ENCODE measurements at places on chromosomes 2 and 18.

DNA sequence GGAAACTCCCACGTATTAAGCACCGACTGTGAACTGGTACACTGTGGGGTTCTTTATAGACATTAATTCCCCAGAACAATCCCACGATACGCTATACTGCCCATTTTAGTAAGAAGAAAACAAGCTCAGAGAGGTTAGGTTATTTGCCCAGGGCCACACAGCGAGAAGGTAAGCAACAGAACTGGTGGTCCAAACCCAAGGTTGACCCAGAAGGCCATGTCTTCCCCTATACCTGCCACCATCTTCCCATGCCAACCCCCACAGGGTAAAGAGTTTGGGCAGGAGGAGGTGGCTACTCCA lies 69.9 kb downstream of the MARCO start:
- DNase-seq: no peak

DNA sequence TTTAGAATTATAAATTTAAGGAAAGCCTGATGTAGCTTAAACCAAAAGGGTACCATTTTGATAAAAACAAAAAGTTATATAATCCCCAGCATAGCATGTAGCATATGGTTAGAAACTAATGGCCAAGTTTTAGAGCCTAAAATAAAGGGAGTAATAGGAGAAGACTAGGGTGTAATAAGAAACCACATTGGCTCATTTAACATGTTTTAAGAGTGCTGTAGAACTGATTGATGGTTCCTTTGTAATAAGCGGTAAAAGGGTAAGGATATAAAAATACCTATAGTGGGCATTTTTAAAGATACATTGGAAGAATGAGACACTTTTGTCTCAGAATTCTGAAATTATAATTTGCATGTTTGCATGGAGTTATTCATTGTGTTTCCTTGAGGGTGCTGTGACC lies 1.9 kb downstream of the PSMA8 start:
- no peak for DNase-seq

- DNase-seq: no peak
Measured at GRCh38 chr18:57576316-57576715, 10.2 kb downstream of the FECH start.

- no peak for DNase-seq
Measured at GRCh38 chr2:16031058-16031847, 90.9 kb downstream of the MYCN start.

DNA sequence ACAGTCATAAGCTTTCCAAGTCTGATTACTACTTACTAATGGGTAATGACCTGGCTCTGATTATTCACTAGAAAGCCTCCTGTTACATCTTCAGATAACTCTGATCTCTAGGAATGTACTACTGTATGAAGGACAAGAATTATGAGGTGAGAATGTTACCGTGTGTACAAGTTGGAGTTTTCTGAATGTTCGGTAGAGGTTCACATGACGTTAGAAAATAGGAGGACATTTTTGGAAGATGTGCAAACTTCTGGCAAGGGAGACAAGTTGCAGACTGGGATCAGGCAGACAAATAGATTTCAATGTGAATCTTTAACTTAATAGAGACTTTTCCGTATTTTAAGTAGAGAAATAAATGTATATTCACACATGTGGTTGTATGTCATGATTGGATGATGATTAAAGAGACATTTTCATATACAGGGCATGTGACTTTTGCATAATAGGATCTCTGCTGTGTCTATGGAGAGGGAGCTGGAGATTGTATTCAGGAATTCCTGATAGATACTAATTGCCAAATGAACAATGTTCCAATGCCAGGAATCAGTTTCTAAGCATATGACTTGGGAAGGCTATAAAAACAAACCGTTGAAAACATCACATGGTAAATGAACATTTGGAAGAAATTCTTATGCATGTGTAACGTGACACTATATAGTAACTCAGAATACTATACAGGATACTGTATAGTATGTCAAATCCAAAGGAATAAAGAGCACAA lies 1695.8 kb upstream of the PIK3C3 start:
- DNase-seq: no peak

- DNase-seq: no peak
Measured at GRCh38 chr2:137333386-137334165, 568.2 kb downstream of the THSD7B start.

DNA sequence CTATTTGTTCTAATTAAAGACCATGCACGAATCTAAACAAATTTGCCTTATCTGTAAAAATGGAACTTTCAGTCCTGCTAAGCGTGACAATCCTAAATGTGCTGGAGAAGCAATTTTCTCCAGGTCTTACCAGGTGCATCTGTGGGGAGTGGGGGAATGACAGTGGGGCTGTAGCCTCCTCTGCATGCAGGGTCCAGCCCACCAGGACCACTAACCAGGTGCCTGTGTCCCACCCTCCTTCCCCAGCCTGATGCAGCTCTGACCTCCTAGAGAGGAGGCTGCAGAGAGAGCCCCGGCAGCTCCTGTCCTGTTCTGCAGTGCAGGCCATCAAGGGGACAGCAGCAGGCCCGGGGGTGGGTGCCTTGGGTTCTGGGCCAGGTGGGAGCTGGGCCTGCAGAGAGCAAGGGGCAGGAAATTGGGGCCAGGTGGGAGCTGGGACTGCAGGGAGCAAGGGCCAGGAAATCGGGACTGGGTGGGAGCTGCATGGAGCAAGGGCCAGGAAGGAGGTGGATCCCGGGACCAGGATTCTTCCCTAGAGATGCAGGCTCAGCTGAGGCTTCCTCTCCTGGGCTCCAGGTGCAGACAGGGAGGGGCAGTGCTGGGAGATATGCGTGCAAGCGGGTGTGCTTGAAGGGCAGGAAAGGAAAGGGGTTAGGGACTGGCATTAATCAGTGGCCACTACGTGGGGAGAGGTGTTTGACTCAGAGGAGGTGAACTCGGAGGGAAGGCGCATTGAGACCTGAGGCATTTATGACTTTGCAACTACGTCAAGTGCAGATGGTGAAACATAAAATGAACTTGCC lies 185.3 kb downstream of the ANKRD30B start:
- no peak for DNase-seq

GRCh38 chr2:238511614-238511950 lies 84.9 kb downstream of the ASB1 start:
- DNase-seq: no peak

DNA sequence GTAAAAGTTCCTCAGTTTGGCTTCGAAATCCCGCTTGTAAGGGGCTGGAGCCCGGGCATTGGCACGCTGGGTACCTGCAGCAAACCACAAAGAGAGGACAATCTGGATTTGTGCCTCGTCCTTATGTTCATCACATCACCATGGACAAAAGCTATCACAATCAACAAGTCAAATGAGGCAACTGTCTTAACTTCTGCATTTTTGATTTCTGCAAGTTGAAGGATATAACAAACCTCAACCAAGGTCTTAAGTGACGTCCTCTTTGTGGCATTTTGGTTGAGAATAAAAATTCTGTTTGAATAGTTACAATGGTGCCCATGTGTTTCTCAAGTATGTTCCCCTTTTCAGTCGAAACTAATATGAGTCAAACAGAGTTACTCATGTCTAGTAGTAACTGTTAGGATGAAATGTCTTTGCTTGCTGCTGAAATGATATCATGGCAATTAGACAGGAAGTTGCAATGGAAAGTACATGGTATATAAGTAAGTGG lies 70.8 kb upstream of the STK17B start:
- DNase-seq: peak; percentile 70

DNA sequence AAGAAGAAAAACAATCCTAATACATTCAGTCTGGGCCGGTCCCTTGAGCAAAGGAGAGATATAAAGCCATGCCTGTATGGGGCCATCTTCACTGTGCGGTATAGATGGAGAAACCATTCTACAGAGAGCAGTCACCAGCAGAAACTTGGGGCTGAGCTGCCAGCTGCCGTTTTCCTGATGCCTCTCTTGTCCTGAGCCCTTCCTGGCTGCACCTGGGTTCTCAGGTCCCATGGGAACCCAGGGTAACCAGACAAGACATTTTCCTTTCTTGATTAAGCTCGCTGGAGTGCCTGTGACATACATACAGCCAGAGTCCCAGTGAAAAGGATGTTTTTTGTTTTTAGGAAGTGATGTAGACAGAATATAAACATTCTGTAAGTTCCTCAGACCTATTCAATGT lies 5.3 kb upstream of the METTL21A start:
- DNase-seq: no peak

DNA sequence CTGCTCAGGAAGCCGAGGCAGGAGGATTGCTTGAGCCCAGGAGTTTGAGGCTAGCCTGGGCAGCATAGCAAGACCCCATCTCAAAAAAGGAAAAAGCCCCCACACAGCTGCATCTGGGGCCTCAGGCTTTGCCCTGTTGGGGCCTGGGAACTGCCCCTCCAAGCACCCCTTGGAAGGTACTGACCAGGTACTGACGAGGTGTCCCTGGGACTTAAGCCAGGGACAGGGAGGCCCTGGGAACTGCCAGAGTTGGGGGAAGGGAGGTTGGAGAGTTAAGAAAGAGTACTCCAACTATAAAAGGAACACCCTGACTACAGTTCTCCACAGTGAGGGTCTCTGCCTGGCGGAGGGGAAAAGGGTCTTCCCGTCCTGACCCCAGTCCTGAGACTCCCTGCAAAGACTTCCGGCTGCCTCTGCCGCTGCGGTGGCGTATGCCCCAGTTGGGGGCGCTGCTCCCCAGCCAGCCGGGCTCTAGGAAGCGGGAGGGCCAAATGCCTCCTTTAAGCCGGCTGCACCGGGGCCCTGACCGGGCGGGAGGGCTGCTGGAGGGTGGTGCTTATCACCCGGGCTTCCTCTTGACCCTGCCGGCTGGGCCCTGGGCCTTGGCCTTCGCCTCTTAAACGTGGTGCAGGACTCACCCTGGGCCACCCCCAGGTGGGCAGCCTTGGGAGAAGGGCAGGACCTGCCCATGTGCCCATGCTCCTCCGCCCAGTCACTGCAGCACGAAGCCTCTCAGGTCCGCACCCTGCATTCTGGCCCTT lies 12.8 kb downstream of the SLC30A3 start:
- DNase-seq: peak; percentile 45

- DNase-seq: no peak
Measured at GRCh38 chr2:23546913-23547312, 161.9 kb downstream of the KLHL29 start.

- DNase-seq: no peak
Measured at GRCh38 chr2:36511858-36512603, 85.9 kb downstream of the FEZ2 start.

GRCh38 chr2:195331129-195331528 lies 325.9 kb upstream of the SLC39A10 start:
- no peak for DNase-seq

GRCh38 chr2:72825257-72826155 lies at the start of gene EXOC6B:
Gene EXOC6B (minus strand): TSS chr2:72826033.
- peak; percentile 89 for DNase-seq

DNA sequence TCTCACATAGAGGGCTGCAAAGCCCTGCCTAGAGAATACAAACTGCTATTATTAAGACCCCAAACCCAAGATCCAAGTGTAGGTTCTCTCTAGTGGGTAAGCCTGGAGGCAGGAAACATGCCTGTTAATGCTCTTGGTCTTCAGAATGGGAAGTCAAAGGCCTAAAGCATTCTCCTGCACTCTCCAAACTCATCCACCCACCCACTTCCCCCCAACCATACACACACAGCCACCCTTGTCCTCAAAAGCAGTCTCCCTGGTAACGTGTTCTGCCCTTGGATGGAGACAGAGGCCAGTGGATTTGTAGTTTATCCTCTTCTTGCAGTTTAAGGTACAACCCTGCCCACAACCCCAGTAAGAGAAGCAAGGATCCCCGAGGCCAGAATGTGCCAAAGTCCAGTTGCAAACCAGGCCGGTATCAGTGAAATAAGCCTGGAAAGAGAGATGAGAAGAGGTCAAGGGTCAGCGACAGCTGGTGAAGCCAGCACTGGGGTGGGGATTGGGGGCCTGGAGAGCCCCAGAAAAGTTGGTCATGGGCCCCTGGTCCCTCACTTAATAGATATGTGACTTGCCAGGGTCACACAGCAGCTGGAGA lies 23.0 kb downstream of the TMEM247 start:
- no peak for DNase-seq

DNA sequence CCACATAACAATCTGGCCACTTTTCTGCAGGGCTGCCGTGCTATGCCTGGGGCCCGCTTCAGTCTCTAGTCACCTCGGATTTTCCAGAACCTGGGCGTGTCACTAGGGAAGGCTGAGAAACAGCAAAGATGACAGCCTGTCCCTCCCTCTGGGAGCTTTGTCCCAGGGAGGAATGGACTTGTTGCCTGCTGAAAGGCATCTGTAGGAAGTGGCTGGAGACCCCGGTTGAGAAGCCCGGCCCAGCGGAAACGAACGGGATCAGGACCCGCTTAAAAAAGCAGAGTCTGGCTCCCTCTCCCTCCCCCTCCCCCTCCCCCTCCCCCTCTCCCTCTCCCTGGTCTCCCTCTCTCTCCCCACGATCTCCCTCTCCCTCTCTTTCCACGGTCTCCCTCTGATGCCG lies 149.5 kb upstream of the ZNF516 start:
- no peak for DNase-seq

DNA sequence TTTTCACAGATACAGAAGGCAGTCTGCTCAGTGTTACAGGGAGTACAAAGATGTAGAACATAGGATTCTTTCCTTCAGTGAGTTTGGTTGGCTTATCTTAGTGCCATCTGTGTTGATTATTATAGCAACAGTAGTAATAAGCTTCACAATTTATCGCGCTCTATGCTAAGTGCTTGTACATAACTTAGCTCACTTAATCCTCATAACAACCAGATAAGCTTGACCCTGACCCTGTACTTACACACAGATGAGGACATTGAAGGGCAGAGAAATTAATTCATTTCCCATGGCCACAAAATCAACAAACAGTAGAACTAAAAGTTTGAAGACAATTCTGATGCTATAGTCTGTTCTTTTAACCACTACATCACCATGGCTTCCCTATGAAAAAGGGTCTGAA lies 121.8 kb downstream of the SPHKAP start:
- DNase-seq: no peak
